ENCODE measurements at places on chromosomes 3 and 15.

DNA sequence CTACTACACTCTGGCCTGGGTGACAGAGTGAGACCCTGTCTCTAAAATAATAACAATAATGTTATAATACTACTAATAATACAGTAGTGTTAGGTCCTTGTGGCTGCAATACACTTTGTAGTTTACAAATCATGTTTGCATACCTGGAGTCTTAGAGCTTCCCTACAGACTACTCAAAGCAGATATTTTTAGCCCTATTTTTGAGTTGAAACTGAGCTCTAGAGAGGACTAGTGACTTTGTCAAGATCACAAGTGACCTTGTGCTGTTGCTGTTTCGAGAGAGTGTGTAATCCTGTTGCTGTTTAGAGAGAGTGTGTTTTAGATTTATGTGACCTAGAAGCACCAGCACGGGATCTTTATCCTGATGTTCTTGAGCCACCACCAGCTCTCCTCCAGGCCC lies 105.3 kb upstream of the RNU6-1 start:
- no peak for DNase-seq

DNA sequence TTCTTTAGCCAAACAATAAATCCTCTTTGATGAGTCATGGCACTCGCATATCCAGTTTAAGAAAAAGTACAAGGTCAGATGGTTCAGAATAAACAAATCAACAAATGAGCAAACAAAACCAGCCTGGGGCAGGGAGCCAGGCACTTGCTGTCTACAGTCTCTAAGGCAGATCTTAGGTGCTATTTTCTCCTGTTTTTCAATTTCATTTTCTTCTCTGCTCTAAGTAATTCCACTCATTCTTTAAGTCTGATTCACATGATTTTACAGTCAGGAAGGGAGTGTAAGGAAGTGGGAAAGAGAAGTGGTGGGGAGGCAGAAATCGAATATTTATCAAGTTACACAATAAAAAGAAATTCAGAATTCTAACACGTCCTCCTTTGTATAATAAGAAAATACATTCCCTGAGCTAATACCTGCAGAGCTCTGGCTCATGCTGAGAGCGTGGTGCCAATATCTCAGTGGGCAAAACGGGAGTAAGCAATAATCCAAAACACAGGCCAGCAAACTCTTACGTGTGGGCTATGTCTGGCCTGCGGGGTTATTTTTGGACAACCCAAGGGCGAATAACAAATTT lies 298.6 kb downstream of the ADAMTS17 start:
- DNase-seq: no peak

GRCh38 chr15:58221591-58222241 lies 83.5 kb downstream of the AQP9 start:
- DNase-seq: no peak

DNA sequence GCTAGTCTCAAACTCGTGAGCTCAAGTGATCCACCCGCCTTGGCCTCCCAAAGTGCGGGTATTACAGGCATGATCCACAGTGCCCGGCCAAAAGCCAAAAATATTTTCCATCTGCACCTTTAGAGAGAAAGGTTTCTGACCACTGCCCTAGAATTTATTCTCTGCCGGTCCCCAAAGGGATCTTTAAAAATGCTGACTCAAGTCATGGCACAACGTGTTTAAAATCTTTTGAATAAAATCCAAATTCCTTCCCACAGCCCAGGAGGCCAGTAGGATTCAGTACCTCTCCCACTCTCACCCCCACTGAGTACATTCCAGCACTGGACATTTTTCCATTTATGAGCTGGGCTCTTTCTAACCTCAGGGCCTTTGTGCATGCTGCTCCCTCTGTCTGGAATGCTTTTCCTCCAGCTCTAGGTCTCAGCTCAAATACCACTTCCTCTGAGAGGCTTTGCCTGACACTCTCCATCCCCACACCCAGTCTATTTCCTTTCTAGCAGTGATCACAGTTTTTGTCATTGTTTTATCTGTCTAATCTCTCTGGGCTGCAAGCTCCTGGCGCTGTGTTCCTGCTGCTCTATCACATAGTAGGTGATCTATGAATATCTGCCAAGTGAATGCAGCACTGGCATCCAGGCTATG lies 502.9 kb downstream of the SHQ1 start:
- DNase-seq: no peak

- DNase-seq: no peak
Observed at GRCh38 chr3:29758434-29759322, 477.8 kb downstream of the RBMS3 start.

- DNase-seq: no peak
Observed at GRCh38 chr3:36317915-36318314, 62.4 kb upstream of the STAC start.

DNA sequence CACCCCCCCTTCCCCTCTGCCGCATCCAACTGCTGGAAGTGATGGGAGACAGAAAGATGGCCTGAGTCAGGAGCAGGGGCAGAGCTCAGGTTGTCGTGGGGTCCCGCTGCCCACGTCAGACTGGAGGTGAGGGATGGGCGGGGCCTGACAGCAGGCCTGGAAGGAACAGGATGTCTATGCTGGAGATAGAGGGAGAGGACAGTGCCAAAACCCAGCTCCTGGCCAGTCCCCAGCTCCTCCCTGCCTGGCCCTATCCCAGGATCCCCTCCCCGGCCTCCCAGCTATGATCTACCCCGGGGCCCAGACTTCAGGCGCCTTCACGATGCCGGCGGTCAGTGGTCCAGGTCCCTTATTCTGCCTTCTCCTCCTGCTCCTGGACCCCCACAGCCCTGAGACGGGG lies at the start of gene LMAN1L:
Gene LMAN1L, plus strand, starts transcription at position 303 of the 400 bp plus-strand sequence. Its CDS starts 20 bp downstream, at position 323.
- no peak for DNase-seq

GRCh38 chr15:82595766-82596165 lies 51.4 kb downstream of the CPEB1 start:
- DNase-seq: no peak
